Suppressor macrophage (primary cell): ENCODE measurements at places on chromosomes 3 and 15.

GRCh38 chr3:64125561-64125960 is 99.7 kb downstream of the PRICKLE2 start:
- no peak for DNase-seq

GRCh38 chr15:31337352-31338031 is 10.9 kb downstream of the KLF13 start:
- DNase-seq: no peak

DNA sequence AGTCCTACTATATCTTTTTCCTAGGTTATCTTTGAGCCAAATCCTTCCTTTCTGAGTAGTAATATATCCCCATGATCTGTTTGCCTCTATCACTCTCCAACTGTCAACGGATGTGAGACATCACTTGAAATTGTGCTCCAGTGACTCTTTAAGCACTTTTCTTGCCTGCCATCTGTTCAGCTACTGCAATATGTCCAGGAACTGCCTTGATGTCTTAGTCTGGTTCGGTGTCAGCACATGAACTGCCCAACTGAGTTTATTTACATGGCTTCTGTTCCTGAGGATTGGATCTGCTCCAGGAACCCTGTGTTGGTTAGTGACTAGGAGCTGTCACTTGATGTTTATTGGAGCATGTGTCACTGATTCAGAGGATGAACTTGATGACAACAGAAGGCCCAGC is 116.5 kb downstream of the SLC9A9 start:
- no peak for DNase-seq

DNA sequence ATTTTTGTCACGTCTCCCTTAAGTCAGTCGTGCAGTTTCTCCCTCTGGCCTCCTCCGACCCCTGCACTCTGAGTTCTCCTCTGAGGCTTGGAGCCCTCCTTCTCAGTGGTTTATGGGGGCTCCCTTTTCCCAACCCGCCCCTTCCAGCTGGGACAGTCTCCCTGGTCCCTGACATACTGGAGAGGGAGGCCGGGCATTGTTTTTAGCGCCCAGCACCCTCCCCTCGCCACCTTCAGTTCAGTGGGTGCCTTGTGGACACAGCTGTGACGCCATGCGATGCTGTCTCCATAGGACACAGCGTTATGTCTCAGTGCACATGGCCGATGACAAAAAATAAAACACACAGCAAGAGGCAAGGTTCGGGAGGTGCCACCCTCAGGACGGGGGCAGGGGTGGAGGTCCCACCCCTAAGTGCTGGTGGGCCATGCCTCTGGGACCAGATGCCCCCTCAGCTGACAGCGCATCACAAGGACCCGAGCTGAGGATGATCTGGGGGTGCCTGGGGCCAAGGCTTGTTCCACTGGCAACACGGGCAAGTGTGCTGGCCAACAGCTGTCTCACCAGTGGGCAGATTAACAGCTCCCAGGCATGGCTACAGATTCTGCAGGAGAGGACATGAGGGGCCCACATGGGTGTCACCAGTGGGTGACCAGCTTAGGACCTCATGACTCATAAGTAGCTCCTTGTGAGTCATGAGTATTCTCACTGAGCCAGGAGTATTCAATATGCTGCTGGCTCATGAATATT is 81.6 kb downstream of the PLXNA1 start:
- peak; percentile 40 for DNase-seq
